ENCODE measurements at places on chromosomes 12 and 14.

DNA sequence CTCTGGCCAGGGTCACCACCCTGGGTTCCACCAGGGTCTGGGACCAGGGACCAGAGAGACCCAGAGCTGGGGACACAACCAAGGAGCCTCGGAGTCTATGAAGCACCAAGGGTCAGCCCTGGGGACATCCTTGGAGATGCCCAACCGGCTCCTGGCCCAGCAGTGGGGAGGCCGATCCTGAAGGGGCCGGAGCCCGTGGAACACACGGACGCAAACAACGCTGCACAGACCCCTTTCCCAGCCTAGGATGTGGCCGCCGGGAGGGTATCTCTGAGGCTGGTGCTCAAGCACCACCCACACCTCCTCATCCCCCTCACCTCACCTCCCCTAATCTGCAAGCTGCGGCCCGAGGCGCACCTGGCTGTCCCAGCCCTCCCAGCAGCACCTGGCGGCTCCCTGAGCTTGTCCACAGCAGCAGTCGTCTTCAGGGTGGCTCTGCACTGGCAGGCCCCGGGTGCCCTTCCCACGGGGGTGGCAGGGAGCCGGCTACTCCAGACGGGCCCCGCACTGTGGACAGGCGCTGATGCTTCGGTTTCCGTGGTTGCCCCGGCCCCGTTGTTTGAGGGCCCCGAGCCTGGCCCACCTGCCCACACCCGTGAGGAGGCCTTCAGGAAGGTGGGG is 146.8 kb upstream of the C14orf180 start:
- no peak for DNase-seq

GRCh38 chr12:9040484-9041186 is 51.3 kb downstream of the KLRG1 start:
- DNase-seq, result no peak

DNA sequence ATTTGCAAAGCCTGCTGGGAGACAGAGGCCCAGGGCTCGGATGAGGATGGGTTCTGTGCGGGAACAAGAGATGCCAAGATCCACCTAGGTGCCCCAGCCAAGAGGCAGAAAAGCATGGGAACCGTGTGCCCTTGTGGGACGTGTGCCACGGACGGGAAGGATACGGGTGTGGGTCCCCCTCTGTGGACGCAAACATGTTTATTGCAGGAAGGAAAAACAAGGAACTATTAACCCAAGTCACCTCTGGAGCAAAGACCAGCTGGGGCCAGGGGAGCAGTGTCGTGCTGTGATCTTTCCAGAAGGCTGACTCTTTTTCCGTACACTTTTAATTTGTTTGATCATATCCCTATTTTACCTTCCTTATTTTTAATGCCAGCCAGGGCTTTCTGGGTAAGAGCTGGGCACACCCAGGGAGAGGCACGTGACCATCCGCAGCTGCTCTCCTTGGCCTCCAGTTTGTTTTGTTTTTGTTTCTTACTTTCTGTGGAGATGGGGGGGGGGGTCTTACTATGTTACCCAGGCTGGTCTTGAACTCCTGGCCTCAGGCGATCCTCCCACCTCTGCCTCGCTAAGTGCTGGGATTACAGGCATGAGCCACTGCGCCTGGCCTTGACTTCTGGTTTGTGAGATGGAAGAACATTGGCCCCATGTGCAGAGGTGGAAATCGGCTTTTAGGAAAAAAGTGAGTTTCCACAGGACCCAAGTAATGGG is 20.7 kb downstream of the SCARB1 start:
- DNase-seq, result no peak

GRCh38 chr12:121538699-121539061 is 42.1 kb downstream of the KDM2B start:
- DNase-seq, result peak; percentile 76

- no peak for DNase-seq
These were observed 24.6 kb upstream of the NUDT14 start for GRCh38 chr14:105205673-105206208.

DNA sequence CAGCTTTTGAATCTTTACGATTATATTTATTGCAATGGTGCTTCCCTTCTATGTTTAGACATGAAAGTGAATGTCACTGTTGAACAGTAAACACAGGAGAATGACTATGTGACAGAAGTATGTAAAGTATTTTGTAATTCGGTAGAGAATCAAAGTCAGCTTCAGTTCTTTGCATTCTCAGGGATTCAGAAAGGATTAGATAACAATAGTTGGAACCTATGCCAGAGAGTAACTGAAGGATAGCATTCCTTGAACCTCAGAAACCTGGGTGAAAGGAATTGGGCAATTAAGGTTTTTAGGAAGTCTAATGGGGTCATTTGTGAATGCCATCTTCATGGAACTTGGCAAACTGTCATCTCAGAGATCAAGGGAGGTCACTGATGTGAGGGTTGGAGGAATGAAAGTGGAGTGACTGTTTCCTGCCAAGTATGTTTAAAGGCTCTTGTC is 305.3 kb upstream of the DDHD1 start:
- DNase-seq, result peak; percentile 75

DNA sequence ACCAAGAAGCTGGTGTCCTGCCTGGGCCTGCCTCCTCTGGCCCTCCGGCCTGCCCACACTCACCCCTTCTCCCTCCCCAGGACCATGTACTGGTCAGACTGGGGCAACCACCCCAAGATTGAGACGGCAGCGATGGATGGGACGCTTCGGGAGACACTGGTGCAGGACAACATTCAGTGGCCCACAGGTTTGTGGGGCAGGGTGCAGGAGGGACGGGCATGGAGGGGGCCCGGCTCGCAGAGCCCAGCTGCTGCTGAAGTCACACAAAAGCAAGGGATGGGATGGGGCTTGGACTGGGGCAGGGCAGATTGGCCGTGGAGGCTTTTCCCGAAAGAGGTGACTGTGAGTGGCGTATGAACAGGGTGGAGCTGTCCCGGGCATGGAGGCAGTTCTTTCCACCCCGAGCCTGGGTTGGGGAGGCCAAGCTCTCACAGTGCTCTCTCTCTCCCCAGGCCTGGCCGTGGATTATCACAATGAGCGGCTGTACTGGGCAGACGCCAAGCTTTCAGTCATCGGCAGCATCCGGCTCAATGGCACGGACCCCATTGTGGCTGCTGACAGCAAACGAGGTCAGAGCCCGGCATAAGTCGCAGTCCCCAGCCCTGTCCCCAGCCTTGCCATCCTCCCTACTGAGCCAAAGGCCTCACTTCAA is 7.8 kb upstream of the NXPH4 start:
- DNase-seq, result no peak

- DNase-seq, result no peak
These were observed 38.3 kb downstream of the RAD51B start for GRCh38 chr14:67857778-67858350.
